HT-29 (cell line): ENCODE measurements at places on chromosomes 7 and 10.

DNA sequence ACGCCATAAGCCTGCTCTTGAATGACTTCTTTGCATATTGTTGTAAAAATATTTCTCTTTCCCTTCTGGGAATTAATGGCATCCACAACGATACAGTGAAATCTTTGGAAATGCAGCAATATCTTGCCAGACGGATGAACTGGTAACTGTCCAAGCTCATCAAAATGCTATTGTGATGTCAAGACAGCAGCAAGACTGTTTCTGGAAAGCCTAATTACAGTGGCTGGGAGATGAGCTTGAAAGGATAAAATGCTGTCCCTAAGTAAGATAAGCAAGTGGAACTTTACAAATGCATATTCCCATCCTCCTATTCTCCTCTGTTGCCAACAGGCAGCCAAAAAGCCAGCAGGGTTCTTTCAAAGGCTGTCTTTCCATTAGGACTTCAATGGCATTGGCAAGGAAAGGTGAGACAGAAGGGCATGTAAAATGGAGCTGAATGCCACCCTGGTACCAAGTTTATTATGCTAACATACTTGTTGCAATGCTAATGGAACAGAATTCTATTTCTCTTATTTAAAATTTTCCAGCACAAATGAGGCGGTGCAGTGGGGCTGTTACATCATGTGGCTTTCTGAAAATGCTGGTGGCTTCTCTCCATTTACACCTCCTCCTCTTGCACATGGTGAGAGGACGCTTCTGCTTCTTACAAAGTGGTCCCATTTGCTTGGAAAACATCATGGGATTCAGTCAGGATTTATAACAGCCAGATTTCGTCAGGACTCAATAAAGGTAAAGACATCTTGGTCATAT, 178.3 kb upstream of the PTER start:
- no peak for DNase-seq

DNA sequence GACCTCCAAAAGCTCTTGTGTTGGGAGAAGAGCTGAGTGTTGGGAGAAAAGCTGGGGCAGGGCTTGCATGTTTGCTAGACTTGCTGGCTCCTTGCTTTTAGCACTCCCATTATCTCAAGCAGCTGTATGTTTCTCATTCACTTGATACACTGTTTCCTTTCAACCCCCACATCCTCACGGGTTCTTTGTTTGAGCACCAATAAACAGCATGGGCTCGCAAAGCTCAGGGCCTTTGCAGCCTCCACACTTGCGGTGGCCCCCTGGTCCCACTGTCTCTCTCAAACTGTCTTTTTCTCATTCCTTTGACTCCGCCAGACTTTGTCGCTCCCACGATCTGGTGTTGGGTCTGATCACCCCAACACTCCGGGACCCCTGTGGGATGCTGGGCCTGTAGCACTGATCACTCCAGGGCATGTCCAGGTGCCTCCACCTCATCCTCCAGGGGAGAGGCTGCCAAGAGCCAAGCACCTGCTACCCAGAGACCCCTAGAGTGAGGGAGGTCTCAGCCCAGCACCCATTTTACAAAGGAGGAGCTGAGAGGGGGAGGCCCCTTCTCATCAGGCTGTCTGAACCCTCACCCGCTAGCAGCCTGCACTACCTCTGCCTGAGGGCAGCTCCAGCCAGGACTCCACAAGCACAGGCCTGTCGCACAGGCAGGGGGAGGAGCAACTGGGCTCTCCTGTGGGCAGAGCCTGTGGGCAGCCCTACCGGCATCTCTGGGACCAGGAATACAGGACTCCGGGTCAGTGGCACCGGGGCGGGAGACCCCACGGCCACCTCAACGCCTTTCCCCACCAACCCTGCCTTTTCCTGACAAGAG, 49.1 kb upstream of the MSMB start:
- DNase-seq, result no peak

GRCh38 chr10:121734589-121735045, 136.4 kb upstream of the FGFR2 start:
- DNase-seq, result peak; percentile 37

- DNase-seq, result peak; percentile 12
Observed at GRCh38 chr10:118827466-118828155, 72.8 kb upstream of the CACUL1 start.

- DNase-seq, result no peak
Observed at GRCh38 chr7:44434201-44434600, 56.3 kb downstream of the NUDCD3 start.

- DNase-seq, result peak; percentile 38
Observed at GRCh38 chr10:70084189-70084588, 31.5 kb downstream of the MACROH2A2 start.

DNA sequence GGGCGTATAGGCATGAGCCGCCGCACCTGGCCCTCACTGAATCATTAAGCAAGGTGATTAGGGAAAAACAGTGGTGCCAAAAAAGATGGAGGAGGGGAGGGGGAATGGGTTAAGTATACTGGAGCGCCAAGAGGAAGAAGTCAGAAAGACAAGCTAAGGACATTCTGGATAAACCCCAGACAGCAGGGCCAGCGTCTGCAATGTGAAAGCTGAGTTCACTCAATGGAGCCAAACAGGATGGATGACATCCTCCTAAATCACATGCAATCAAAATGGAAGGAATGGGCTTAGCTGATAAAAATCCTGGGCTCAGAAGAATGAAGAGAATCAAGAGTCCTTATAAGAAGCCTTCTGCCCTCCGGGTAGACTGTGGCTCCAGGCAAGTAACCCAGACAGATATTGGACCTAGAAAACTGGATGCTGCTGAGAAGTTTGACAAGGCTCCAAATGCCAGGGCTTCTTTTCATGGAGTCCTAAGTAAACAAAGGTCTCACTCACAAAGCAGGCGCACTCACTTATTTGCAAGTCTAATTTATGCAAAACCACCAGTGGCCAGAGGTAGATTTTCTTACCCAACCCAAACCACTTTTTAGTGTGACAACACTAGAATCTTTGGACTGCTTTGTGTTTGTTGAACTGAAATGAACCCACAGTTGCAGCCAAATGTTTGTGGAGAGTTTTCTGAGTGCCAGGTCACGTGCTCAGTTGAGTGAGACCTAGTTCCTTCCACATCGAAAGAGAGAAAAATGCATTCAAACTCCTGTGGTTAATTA, 519.1 kb upstream of the AUTS2 start:
- DNase-seq, result no peak

GRCh38 chr7:55214707-55215106, 150.4 kb upstream of the LANCL2 start:
- no peak for DNase-seq

GRCh38 chr10:45224219-45224841, 91.1 kb downstream of the OR13A1 start:
- DNase-seq, result no peak

GRCh38 chr10:69428165-69428564, 11.4 kb upstream of the TACR2 start:
- no peak for DNase-seq

DNA sequence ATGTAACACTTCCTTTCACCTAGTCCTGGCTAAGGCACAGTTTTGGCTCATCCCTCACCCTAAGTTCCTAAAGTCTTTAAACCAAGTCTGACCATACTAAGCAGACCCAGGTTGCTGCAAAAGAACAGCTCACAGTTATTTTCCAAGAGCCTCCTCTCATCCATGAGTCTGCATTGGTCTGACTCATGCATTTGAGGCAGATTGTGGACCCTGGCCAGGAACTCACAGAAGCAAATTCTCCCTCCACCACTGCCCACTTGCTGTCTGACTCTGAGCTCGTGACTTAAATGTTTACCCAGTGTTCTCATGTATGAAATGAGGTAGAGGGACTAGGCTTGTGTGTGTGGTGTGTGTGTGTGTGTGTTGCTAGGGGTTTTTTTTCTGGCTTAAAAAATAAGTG, 1272.8 kb downstream of the TYW1 start:
- DNase-seq, result no peak

- no peak for DNase-seq
Observed at GRCh38 chr7:20141666-20142065, 75.5 kb downstream of the MACC1 start.

GRCh38 chr7:134174795-134175261, 47.7 kb downstream of the LRGUK start:
- DNase-seq, result peak; percentile 72

DNA sequence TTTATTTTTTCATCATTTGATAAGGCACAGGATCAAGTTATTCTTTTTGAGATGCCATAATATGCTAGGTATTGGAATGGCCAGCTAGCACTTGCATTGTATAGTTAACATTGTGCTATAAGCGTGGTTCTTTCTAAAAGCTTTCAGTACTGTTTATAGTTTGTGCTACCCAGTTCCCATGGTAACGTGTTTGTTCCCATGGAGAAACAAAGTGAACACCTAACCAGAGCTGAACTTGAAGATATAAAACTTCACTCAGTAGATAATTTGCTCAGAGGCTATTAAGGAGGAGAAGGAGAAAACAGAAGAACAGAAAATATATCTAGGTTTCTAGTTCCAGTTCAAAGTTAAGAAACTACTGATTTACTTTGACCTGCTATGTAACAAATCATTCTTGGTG, 23.6 kb upstream of the ITGB8 start:
- peak; percentile 87 for DNase-seq

- DNase-seq, result no peak
Observed at GRCh38 chr10:17457083-17457482, 2.7 kb upstream of the ST8SIA6 start.

- peak; percentile 69 for DNase-seq
Observed at GRCh38 chr7:151940048-151940811, 16.0 kb upstream of the GALNTL5 start.

DNA sequence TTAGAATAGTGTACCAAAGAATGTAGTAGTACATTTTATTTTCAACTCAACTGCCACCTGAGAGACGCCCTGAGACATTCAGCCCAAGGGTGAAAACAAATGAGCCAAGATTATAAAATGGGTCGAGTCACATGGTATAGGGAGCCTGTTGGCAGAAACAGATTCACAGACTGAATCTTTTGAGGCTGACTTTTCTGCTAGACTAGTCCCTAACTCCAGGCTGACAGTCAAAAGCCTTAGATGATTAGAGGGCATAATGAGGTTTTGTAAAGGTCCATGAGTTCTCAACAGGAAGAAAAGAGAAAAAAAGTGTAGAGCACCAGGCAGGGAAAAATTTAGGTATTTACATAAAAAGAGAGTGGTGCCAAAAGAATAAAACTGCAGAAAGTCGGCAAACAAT, 128.0 kb downstream of the NXPH1 start:
- DNase-seq, result no peak

DNA sequence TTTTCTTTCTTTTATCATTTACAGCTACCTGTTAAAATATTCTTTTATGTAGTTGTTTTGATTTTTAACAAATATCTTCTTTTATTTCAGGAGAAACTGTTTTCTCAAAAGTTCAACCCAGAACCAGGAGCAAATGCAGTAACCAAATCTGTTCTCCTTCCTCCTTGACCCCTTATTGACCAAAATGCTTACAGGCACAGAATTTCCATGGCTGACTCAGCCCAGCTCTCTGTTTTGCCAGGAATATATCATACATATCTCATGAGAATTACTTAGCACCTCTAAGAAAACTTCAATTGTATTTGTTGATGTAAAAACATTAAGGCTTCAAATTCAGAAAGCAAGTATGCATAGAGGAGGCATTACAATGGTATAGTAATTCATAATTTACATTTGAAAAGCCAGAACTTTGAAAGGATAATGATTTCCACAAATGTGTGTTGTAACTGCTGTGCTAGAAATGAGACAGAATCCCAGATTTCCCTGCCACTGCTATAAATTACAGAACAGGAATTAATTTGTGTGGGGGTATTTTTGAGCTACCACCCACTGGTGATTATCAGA, 2.2 kb downstream of the GSAP start:
- DNase-seq, result no peak

- DNase-seq, result no peak
Observed at GRCh38 chr7:84336303-84336702, 141.7 kb upstream of the SEMA3A start.

DNA sequence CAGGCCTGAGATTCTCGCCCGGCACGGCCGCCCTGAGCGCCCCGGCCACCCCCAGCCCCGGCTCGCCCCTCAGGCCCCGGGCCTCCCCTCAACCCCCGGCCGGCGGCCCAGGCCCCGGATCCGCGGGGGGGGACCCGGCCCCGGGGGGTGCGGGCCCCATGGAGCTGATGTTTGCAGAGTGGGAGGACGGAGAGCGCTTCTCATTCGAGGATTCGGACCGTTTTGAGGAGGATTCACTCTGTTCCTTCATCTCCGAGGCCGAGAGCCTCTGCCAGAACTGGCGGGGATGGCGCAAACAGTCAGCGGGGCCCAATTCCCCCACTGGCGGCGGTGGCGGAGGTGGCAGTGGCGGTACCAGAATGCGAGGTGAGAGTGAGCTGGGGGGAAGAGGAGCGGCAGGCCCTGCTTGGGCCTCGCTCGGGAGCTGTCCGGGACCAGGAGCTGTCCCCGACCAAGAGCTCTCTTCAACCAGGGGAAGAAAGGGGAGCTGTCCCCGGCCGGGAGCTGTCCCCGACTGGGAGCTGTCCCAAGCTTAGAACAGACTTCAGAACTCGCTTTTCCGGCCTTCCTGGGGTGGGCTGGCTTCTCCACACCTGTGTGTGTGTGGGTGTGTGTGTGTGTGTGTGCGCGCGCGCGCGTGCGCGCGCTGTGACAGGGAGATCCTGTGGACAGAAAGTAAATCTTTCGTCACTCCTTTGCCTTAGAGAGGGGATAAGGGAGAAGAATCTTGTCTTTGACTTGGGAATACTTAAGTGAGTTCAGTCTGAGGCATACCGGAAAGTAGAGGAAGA, 510 bp downstream of the ZSWIM8 start:
- DNase-seq, result peak; percentile 62

DNA sequence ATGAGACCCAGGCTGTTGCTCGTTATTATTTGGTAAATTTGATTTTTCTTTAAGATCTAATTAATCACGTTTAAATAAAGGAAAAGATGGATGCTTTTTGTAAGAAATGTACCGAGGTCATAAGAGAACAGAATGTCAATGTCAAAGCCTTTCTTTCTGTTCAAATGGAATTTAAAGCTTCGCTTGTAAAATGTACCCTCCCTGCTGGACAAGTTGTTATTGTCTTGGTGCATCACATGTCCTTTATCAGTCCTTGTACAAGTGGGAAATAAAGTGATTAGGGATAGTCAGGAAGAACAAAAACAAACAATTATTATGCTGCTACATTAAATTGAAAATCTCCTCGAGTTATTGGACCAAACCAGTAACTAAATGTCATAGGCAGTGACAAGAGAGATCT, 363.2 kb downstream of the PHTF2 start:
- no peak for DNase-seq

DNA sequence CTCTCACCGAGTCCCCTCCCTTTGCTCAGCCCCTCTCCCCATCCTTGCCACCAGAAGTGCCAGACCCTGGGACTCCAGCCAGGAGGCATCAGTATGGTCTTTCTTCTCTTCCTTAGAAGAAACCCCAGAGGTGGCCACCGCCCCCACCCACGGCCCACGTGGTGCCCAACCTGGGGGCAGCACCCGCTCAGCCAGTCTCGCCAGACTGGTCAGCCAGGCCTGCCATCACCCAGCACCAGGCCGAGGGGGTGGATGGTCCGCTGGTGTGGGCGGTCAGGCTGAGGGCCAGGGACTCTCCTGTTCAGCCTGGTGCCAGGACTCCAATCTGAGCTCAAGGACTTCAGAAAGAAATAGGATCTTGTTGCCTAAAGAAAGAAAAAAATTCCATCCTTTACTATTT, 5.8 kb upstream of the CLDN4 start:
- peak; percentile 48 for DNase-seq

DNA sequence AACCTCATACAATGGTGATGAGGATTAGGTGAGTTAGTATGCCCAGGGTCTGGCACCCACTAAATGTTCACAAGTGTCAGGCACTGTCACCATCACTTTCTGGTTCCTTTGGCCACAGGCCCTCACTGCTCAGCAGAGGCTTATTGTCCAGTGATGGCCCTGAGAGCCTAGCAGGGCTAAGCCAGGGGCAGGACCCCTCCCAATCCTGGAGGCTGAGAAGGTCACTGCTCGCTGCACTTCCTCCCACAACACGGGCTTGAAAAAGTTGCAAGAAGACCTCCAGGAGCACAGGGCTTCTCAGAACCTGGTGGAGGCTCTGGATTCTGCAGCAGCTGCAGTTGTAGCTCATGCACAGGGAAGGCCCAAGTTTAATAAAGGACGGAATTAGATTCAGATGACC, 48.1 kb downstream of the DRGX start:
- no peak for DNase-seq
